ENCODE measurements at places on chromosomes 6 and 20.

GRCh38 chr6:74181471-74181870 lies 485.5 kb downstream of the CD109 start:
- no peak for DNase-seq

DNA sequence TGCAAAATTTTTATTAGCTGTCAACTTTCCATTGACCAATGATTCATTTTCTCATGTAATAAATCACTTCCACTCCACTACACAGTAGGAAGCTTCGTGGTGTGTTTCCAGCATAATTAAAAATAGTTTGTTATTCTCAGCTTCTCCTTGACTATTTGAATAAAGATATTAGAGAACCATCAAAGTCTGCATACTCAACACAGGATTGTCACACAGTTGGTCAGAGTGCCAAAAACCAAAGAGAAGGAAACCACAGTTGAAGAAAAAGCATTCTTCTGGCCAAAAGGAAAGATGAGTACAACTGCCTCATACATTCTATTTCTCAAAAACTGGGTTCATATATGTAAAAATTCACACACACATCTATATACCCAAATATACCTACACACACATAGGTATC lies 455.1 kb upstream of the HSF2 start:
- no peak for DNase-seq

DNA sequence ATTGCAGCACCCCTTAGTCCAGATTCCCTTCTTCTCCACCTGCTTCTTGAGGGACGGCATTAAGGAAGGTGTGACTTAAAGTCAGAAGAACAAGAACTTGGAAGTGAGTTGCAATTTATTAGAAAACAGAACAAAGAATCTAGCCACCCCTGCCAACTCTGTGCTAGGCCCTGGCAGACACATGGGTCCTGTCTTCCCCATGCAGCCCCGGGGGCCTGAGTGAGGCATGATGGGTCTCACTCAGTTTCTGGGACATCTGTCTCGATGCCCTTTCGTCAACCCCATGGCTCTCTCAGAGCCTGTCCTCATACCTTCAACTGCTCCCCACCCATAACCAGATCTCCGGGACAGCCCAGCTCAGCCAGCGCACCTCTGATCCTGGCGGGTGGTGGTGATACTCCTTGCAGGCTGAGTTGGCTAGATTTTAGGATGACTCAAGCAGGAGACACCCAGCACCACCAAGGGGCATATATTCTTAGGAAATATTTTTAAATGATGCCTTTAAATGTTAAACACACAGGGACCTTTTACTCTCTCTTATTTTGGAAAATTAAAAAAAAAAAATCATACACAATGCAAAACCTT lies 143.2 kb upstream of the RNF24 start:
- no peak for DNase-seq

- no peak for DNase-seq
Observed at GRCh38 chr6:21331235-21331634, 262.3 kb upstream of the SOX4 start.

GRCh38 chr20:47265984-47266383 lies 90.5 kb downstream of the ZMYND8 start:
- no peak for DNase-seq

DNA sequence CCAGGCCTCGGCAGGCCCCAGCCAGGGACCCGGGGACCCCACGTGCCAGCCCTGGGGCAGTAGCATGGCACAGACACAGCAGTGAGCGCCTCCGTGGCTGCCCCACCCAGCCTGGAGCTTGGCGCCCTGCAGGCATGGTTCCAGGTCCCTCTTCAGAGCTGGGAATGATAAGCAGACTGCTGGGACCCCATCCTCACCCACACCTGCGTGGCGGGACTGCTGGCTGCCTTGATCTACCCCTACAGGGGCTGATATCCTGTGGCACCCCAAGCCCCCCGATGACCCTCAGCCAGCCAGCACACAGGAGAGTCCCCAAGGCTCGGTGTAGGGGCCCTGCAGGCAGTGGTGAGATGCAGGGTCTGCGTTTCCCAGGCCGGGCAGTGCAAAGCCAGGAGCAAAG lies 47.1 kb downstream of the YTHDF1 start:
- no peak for DNase-seq

DNA sequence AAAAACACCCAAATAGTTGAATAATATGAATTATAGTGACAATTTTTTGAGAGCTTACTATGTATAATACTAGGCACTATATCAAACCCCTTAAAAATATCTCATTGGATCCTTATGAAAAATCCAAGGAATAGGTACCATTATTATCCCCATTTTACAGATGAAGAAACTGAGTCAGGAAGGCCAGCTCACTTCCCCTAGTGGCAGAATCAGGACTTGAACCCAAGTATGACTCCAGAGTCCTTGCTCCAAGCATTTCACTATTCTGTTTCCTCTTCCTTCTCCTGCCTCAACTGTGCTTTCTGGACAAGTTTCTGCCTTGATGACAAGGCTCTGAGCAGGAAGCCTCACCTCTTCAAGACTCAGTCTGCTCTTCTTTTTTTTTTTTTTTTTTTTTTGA lies 10.8 kb upstream of the PARD6B start:
- no peak for DNase-seq

DNA sequence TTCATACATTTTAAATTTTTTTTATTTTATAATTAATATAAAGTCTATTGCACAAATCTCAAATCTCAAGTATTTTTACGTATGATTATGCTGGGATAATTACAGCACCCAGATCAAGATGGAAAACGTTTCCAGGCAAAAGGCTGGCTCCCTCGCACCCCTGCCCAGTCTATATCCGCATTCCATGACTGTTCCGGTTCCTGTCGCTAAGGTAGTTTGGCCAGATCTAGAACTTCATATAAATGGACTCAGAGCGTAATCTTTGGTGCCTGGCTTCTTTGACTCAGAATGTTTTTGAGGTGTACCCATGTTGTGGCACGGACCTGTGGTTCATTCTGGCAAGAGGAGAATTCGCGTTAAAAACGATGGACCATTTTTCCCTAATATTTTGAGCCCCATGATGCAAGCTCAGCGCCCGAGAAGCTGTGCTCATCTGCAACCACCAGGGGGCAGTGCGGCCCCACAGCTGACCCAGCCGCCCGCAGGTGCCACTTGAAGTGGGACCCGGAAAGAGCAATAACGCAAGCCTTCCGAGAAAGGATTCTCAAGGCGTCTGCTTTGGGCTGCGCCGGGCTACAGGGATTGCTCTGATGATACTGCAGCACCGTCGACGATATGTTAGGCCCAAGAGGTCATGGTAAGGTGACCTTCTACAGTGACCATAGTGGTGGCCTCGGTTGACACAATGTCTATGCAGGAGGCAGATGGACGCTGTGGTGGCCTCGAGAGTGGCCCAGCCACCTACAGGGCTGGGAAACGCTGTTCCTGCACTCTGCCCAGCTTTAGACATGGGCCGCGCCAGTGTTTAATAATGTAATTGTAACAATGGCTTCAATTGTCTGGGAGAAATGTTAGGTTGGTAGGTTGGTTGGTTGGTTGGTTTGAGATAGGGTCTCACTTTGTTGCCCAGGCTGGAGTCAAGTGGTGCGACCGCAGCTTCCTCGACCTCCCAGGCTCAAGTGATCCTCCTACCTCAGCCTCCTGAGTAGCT lies 160.1 kb downstream of the ZMYND8 start:
- DNase-seq: peak; percentile 8

- no peak for DNase-seq
Observed at GRCh38 chr6:106844930-106845329, 129.6 kb downstream of the CD24 start.

DNA sequence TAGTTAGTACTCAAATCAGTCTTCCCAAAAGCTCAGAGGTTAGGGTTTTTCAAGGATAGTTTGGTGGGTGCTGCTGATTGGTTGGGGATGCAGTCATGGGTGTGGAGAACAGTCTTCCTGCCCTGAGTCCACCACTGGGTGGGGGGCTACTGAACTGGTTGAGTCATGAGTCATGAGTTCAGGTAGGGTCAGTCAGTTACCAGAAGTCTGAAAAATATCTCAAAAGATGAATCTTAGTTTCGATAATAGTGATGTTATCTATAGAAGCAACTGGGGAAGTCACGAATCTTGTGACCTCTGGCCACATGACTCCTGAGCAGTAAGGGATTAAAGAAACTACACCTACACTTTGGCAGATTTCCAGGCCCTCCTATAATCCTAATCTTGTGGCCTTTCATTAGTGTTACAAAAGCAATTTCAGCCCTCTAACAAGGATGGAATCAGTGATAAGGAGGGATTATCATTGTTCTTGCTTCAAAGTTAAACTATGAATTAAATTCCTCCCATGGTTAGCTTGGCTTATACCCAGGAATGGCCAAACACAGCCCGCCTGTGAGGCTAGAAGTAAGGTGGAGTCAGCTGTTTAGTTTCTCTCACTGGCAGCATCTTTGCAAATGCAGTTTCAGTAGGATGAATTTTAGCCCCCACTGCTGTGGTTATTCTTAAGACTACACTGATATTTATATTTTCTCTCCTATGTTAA lies 33.3 kb upstream of the NKAIN2 start:
- no peak for DNase-seq

DNA sequence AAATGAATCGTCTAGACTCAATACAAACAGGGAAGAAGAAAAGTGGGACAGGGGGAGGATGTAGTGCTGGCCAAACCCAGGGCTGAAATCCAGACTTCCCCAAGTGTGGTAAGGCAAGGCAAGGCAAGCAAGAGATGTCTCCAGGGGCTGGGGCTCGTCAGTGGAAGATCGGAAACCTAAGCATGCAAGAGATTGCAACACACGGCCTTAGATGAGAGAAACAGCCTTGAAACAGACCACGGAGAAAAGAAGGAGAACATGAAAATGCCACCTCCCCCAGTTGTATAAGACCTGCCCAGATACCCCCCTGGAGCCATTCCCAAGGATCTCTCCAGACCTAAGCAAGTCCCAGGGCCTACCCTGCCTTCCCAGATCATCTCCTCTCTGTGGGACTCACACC lies 20.0 kb downstream of the VEGFA start:
- no peak for DNase-seq

DNA sequence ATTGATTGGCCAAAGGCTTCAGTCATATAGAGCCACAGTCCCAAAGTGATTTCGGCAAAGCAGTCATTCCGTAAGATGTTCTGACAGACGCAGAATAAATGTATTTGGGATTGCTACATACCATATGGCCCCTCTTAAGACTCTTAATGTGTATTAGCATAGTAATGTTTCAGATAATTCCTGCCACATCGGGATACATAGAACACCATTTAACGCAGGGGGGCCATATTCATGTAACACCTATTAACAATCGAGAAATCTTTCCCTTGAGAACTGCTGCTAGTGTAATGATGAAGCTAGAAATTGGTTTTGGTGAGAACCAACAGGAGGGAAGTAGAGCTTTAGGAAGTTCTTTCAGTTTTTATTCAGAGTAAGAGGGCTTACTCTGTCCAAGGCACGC lies 390.9 kb upstream of the SASH1 start:
- no peak for DNase-seq

DNA sequence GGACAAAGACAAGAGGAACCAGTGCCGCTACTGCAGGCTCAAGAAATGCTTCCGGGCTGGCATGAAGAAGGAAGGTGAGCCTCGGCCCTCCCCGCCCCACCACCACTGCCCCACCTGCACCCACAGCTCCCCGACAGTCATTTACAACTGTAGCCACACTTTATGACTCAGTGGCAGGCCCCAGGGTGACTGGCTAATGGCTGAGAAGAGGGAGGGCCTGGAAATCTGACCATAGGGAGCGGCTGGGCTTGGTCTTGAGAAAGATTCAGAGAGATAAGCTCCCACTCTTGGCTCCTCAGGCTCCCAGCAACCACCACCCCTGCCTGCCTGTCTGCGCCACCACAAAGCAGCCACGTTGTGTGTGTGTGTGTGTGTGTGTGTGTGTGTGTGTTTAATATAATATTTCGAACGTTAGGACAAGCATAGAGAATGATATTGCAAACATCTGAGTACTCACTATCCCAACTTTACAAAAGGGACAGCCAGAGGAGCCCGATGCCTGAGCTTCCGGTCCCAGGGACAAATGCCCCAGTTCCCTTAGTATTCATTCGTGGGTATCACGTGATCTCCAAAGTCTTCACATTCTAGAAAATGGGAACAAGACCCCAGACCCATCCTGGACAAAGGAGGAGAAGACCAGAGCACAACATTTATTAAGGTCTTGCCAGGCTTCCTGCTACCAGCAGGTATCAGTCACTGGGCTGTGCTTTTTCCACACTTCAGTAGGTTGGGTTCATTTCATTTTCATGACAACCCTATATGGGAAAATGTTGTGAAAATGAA lies 52.1 kb downstream of the HNF4A start:
- no peak for DNase-seq

- DNase-seq: no peak
Observed at GRCh38 chr6:13923527-13924145, 1.1 kb upstream of the RNF182 start.

- no peak for DNase-seq
Observed at GRCh38 chr6:42410861-42411260, 40.9 kb downstream of the TRERF1 start.

DNA sequence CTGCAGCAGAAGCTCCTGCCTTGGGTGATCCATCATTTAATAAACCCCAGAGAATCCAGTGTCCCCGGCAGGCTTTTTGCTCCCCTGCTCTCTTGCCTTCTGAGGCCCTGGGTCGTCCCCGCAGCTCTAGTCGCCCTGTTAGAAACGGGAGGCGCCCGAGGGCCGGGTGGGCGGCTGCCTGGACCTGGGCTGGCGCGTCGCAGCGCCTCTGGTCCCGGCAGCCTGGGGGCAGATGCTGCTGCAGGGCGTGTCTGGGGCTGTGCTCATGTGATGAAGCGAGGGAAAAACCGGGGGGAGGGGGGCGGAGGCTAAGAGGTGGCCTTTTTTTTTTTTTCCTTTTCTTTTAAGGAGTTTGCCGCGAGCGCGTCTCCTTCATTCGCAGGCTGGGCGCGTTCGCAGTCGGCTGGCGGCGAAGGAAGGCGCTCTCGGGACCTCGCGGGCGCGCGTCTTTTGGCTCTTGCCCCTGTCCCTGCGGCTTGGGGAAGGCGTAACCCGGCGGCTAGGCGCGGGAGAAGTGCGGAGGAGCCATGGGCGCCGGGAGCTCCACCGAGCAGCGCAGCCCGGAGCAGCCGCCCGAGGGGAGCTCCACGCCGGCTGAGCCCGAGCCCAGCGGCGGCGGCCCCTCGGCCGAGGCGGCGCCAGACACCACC lies 394 bp downstream of the AKAP12 start:
- no peak for DNase-seq

DNA sequence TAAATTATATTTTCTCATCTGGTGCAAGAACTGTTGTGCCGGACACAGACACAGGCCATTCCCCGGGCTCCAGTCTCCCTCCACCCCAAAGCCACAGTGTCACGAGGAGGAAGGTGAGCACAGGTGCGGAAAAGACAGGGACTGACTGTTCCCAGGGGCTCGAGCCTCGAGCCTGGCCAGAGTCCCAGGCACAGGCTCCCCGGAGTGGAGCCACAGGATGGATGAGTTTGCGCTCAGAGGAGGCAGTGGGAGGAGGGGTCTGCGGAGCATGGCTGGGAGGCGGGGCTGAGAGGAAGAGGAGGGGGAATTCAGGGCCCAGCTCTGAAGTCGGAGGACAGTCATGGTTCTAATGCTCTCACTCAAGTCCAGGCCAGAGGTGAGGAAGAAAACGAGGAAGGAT lies 284.8 kb downstream of the SMOC2 start:
- no peak for DNase-seq

GRCh38 chr20:31720486-31721407 lies 1.9 kb downstream of the BCL2L1 start:
- DNase-seq: no peak

GRCh38 chr6:87944541-87944954 lies 103.1 kb upstream of the SPACA1 start:
- no peak for DNase-seq

- no peak for DNase-seq
Observed at GRCh38 chr20:55782224-55782911, 223.0 kb downstream of the CBLN4 start.

Data from NCI-H187 treated with DMSO at 0.1 percent for 48 hours (cell line).